ENCODE measurements at places on chromosomes 16 and 17. TPM values are rescaled to one million over a fixed set of nuclear protein-coding genes. Genes with fewer than 3 reads are reported as not detected.

DNA sequence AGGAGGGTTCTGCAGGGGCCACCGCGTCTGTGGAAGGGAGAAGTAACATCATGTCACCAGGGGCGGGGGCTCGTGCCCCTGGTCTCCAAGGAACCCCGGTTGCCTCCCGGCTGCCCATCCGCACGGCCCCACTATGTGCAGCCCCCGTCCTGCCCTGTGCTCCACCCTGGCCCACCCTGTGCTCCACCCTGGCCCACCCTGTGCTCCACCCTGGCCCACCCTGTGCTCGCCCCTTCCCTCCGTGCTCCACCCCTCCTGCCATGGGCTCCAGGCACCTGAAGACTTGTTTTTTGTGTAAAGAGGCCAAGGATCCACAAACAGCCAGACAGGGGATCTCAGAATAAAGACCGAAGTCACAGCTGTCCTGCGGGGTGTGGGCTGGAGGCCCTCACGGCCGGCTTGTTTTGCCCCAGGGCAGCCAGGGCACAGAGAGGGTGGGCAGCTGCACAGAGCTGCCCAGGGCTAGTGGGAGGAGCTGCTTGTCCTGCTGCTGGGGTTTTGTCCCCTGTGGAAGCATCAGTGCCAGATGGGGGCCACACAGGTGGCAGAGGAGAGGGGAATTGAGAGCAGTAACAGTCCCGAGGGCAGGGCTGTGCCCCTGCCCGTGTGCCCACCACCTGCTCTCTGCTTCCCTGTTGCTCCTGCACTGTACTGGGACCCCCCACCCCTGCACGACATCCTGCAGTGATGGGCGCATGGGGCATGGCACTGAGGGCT lies 147.0 kb upstream of the CIBAR2 start:
- DNase-seq = no peak
- no peak overlapping the region for H3K4me3 ChIP-seq
- no peak overlapping the region for H3K27ac ChIP-seq
- no peaks in the 10 kb centered on the region for H3K27me3 ChIP-seq
- no peaks in the 10 kb centered on the region for H3K4me1 ChIP-seq
- no peaks in the 10 kb centered on the region for H3K36me3 ChIP-seq

GRCh38 chr16:82384017-82384416 lies 214.0 kb upstream of the MPHOSPH6 start:
- H3K36me3 ChIP-seq = no peaks in the 10 kb centered on the region
- DNase-seq = no peak
- no peak overlapping the region for H3K27ac ChIP-seq
- H3K27me3 ChIP-seq = no peaks in the 10 kb centered on the region
- H3K4me1 ChIP-seq = no peaks in the 10 kb centered on the region

Gene SPATA22
- total RNA-seq = not detected

Gene TMED6
- not detected for total RNA-seq

Gene GABARAPL2
- total RNA-seq = 247 TPM
